Astrocyte (in vitro differentiated cells and primary cell): ENCODE measurements at places on chromosomes 2 and 18.

GRCh38 chr2:162538967-162539366 is 195.0 kb downstream of the GCA start:
- DNase-seq, result no peak

- no peak for DNase-seq
Observed at GRCh38 chr2:130884503-130884902, 47.8 kb downstream of the ARHGEF4 start.

GRCh38 chr2:235573331-235574221 is 79.7 kb downstream of the AGAP1 start:
- no peak for DNase-seq

DNA sequence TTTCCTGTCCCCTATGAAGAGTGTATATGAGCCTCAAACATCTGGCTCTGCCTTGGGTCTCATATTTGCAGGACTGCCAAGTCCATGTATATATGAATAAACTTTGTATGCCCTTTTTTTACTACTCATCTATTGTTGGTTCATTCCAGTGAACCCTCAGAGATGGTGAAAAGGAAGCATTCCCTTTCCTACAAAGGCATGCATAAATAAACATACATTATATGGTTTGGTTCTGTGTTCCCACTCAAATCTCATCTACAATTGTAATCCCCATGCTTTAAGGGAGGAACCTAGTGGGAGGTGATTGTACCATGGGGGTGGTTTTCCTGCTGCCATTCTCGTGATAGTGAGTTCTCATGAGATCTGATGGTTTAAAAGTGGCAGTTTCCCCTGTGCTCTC is 534.2 kb downstream of the SPAG16 start:
- peak; percentile 78 for DNase-seq
